ENCODE measurements at places on chromosomes 2 and 18.

DNA sequence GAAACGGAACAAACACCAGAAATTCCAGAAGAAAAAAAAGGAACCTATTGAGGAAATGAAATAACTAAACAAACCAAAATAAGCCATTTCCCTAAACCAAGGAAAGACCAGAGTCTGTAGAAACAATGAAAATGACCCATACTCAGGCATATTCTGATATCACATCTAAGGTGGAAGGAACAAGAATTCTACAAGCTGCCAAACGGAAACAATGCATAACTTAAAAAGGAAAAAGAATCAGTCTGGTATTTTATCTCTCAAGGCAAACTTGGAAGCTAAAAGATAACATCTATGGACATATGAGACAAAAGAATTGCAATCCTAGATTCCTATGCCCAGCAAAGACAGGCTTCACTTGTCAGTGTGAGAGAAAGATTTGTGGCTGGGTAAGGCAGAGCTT lies 326.2 kb downstream of the PDE11A start:
- no peak for DNase-seq

DNA sequence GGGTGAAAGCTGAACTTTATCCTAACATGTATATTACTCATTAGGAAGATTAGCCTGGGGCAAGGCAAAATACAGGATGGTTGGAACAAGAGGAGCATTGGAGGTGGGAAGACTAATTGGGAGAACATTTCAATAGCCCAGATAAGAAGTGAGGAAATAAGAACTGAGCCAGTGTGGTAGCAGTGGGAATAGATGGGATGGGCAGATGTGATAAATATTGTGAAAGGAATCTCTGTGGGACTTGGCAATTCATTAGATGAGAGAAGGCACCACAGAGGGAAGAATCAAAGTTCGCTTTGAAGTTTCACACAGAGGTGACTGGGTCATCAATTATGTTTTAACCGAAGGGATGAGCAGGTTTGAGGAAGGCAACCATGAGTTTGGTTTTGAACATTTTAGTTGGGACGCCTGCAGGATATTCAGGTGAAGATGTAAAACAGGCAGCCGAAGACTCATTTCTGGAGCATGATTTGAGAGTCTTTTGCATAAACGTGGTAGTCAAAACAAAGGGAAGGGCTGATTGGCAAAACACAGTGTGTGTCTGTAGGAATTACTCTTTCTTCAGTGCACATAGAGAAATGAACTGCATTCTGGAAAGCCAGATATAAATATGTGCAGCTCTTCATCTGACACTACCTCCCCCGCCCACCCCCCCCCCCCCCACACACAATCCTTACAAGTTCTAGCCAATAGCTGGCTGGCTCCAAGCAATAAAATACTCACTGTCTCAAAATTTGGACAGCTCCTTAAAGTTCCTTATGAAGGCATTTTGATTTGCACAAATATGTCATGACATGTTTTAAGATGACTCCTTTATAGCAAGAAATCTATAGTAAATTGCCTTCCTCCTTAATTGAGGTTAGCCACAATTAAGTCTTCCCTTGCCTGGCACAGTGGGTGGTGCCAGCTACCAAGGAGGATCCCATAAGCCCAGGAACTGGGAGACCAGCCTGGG lies 1.9 kb upstream of the SLC1A4 start:
- DNase-seq, result no peak

- DNase-seq, result no peak
Measured at GRCh38 chr2:158822193-158822592, 27.1 kb downstream of the DAPL1 start.

DNA sequence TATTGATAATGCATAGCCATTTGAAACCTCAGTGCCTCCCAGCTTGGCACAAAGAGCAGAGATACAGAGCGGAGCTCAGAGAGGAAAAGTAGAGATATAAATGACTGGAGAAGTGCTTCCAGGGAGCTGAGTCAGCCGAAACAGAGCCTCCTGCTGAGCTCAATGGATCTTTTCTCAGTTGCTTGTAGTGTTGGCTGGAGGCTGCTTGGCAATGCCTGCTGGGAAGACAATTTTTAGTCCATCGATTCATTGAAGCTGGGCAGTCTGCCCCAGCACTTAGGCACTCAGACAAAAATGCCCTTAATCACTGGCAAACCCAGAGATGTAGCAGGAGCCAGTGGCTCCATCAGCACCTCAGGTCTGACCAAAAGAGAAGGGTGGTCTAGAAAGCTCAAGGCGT lies 81.3 kb upstream of the SETBP1 start:
- DNase-seq, result no peak

DNA sequence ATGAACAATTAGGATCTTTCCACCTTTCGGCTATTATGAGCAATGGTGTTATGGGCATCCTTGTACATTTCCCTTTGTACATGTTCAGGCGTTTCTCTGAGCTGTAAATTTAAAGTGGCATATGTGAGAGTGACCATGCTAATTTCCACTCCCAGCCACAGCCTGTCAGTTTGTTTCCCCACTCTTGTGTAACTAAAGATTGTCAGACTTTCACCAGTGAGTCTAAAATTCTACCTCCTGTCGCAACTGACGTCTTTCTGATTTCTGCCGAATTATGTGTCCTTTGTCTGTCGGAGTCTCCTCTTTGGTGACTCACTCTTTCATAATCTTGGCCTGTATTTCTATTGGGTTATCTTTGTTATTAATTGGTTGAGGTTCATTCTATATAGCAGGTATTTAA lies 50.7 kb downstream of the TRAPPC12 start:
- no peak for DNase-seq

DNA sequence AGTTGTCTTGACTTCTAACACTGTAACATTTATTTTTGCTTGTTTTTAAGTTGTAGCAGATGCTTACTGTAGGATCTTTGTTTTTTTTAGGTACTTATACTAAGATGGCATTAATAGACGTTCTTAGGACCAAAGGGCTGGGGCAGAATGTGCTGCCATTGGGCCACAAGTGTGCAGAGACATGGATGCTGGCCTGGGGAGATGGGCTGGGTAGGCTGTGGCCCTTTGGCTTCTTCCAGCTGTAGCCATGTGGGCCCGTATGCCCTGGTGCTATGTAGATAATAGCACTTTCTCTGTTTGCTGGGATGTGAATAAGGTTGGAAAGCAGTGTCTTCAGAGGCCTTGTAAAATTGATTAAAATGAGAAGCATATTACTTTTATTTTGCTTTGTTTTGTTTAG lies 18.8 kb downstream of the RAB31 start:
- no peak for DNase-seq

DNA sequence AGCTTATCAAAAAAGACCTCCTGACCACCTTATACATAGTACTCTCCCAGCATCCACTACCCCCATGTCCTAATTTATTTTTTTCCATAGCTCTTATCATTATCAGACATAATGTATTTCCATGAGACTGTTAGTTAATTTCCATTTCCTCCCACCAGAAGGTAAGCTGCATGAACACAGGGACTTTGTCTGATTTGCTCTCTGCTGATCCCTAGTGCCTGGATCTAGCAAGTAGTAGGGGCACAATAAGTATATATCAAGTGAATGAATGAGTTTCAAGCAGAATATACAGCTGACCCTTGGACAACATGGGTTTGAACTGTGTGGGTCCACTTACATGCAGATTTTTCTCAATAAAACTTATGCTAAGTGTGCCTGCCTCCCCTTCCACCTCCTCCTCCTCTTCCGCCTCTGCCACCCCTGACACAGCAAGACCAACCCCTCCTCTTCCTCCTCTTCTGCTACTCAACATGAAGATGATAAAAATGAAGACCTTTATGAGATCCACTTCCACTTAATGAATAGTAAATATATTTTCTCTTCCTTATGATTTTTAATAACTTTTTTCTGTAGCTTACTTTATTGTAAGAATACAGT lies 53.8 kb downstream of the CTAGE1 start:
- no peak for DNase-seq

DNA sequence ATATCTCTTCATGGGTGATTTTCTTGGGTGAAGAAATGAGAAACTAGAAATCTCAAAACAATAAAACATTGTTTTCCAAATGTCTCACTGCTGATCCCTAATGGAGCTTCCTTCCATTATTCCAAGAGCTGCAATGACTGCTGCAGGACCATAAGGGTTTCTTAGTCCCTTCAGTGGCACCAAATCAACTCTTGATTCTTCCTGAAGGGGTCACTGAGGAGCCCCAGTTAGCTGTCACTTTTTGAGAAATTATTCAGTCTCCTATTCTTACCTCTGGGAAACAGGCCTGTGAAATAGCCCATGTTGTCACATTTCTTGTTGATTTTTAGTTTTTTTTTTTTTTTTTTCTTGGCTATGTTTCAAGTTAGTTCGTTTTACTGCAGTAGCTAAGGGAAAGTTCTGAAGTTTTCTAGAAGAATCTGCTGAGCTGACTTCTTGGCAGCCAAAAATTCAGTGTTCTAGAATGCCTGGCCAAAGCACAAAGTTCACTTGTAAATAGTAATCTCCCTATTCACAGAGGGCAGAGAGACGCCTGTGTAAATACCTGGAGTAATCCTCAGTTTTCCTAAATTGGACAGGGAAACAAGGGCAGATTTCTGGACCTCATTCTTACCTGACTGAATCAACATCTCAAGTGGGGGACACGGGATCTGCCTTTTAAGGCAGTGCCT lies 480.0 kb downstream of the RIT2 start:
- DNase-seq, result no peak

GRCh38 chr18:34223893-34224422 lies 755 bp downstream of the NOL4 start:
- DNase-seq, result no peak

GRCh38 chr2:73516033-73516432 lies 126.2 kb downstream of the NAT8 start:
- DNase-seq, result no peak

GRCh38 chr18:48459016-48459415 lies 49.8 kb upstream of the ZBTB7C start:
- no peak for DNase-seq

GRCh38 chr2:13745330-13745729 lies 887.2 kb upstream of the LRATD1 start:
- no peak for DNase-seq

GRCh38 chr18:1014951-1015624 lies 110.4 kb downstream of the ADCYAP1 start:
- DNase-seq, result no peak

- DNase-seq, result no peak
Measured at GRCh38 chr2:52934920-52935640, 832.5 kb upstream of the CHAC2 start.

- DNase-seq, result no peak
Measured at GRCh38 chr2:46006473-46007025, 290.7 kb upstream of the EPAS1 start.

GRCh38 chr2:157574165-157574564 lies 54.5 kb downstream of the ACVR1C start:
- DNase-seq, result no peak

DNA sequence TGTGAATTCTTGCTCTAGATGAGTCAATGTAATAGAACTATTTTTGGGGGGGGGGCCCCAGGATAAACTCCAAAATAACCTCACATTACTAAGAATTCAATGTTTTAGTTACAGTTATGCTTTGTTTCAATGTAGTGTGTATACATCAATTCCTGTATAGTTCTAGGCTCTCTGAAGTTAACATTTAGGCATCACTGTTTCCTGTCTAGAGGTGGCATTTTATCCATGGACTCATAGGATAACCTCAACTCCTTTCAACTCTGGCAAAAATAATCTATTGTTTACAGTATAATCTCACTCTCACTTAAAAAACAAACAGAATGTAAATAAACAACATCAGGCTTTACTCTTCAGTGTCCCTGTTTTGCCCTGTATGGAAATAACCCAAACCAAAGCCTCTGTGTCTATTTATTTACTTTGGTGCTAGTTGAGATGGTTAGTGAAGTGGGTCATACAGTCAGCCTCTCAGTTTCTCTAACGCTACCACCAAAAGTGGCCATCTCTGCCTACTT lies 79.3 kb upstream of the MMADHC start:
- no peak for DNase-seq

DNA sequence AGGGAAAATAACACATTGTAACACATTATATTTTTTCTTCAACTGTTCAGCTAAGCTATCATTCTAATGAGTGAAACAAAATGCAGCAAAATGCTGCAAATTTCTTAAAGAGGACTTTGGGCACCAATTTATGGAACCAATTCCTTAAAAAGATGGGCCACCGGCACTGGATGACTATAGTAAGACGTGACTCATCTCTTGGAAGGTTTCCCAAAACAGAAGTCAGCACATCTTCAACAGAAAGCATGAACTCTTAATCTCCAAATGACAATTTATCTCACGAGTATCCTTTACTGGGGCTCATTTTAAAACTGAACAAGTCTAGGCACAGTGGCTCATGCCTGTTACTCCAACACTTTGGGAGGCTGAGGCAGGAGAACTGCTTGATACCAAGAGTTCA lies 213.4 kb downstream of the CDH20 start:
- DNase-seq, result no peak

- no peak for DNase-seq
Measured at GRCh38 chr2:132573444-132574007, 96.5 kb downstream of the LYPD1 start.

DNA sequence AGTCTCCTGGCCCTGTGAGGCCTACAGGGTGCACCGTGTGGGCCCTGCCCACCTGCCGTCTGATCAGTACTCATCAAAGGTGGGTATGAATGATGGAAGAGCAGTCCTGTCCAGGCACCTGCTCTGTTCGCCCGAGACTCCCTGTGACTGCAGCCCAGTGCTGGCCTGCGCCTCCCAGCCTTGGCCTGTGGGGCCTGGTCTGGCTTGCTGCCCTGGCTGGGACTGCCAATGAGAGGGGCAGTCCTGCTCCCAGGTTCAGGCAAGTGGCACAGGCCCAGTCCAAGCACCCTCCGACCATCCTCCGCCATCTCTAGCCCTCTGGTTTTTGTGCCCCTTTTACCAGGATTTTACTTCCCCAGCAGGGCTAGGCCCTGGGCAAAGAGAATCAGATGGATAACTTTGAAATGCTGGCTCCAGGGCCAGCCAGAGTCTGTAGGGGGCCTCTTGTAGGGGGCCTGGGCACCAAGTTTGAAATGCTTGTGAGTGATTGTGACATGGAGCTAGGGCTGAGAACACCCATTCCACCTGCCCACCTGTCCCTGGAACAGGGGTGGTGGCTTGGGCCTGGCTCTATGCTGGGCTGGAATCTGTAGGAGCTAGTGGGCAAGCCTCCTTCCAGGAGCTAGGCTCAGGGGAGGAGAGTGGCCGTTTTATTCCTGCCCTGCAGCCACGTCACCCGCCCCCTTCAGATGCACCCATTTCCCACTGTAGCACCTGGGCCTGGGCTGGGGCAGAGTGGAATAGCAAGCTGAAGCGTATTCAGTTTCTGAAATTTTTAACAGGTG lies 8.7 kb upstream of the HS6ST1 start:
- no peak for DNase-seq

DNA sequence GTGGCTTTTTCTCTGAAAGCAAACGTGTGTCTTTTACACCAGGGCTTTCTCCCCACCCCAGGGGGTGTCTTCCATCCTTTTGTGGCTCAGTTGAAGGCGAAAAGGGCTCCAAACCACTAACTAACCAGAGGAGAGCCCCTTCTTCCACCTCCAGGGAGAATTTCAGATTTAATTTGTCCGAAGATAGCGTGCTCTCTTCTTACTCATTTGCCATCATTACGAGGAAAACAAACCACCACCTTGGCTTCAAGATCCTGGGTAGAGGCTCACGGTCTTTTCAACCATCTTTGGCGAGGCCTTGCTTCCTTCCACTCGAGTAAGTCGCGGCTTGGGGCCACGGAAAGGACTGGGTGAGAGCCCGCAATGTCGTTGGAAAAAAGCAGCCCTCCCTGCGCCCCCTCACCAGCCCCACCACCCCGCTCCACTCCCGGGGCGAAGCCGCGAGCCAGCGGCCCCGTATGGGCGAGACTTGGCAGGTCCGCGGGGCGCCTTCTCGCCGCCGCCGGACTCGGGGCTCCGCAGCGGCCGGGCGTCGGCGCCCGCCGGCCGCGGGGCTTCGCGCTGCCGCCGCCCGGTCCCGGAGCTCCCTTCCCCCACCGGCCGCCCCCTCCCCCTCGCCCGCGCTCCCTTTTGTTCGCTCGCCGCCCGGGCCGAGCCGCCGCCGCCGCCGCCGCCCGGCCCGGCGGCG lies 1.7 kb upstream of the ZNF532 start:
- DNase-seq, result peak; percentile 30

Measured in CD4-positive, alpha-beta T cell treated with Interleukin-1 beta for 1 hour (primary cell).